ENCODE measurements at places on chromosomes 3 and 15. TPM values are rescaled to one million over a fixed set of nuclear protein-coding genes. Genes with fewer than 3 reads are reported as not detected.

TRIM42 gene
- total RNA-seq = not detected

PLCL2 gene
- total RNA-seq = 7.1 TPM

ARGFX gene
- not detected for total RNA-seq

GLDN gene
- total RNA-seq = not detected

RBP2 gene
- not detected for total RNA-seq

DNASE1L3 gene
- total RNA-seq = 3.4 TPM

CEP19 gene
- 5.2 TPM for total RNA-seq

TMEM212 gene
- total RNA-seq = not detected

NISCH gene
- total RNA-seq = 46.6 TPM

GCSAM gene
- total RNA-seq = not detected

FOXL2NB gene
- total RNA-seq = not detected

IQCF5 gene
- not detected for total RNA-seq

CADPS gene
- not detected for total RNA-seq

ACSBG1 gene
- total RNA-seq = not detected

SERPINI2 gene
- not detected for total RNA-seq

PSMA4 gene
- total RNA-seq = 175 TPM

NLGN1 gene
- 4.0 TPM for total RNA-seq

DPPA2 gene
- not detected for total RNA-seq

ONECUT1 gene
- total RNA-seq = not detected

CACNA2D2 gene
- total RNA-seq = 0.06 TPM

OXSM gene
- total RNA-seq = 12.2 TPM

ZNF660 gene
- total RNA-seq = 0.49 TPM

MYO1E gene
- total RNA-seq = 135 TPM

HES1 gene
- total RNA-seq = 27.6 TPM

VPS39 gene
- 22.8 TPM for total RNA-seq

SCAANT1 gene
- total RNA-seq = not detected

DCLK3 gene
- total RNA-seq = under 0.01 TPM

MAP1A gene
- 0.32 TPM for total RNA-seq

ATP13A5 gene
- total RNA-seq = not detected

CHMP2B gene
- total RNA-seq = 10.8 TPM

FETUB gene
- not detected for total RNA-seq

ZNF280D gene
- total RNA-seq = 30.3 TPM

ULK3 gene
- total RNA-seq = 33.2 TPM

STRC gene
- not detected for total RNA-seq

ROBO2 gene
- total RNA-seq = under 0.01 TPM

SPSB4 gene
- total RNA-seq = not detected

MKRN2OS gene
- total RNA-seq = not detected

ITPKA gene
- 0.16 TPM for total RNA-seq

ERC2 gene
- 0.49 TPM for total RNA-seq

PATL2 gene
- total RNA-seq = 0.16 TPM

PLS1 gene
- total RNA-seq = 1.8 TPM

ROPN1 gene
- not detected for total RNA-seq

GOLIM4 gene
- total RNA-seq = 24.6 TPM

APEH gene
- 87.7 TPM for total RNA-seq

SLC38A3 gene
- 0.13 TPM for total RNA-seq
